Hippocampal formation (tissue), 2 donors: ENCODE measurements at places on chromosomes 6 and 20.

- DNase-seq: no peak
Observed at GRCh38 chr6:45787384-45787783, 228.3 kb downstream of the CLIC5 start.

DNA sequence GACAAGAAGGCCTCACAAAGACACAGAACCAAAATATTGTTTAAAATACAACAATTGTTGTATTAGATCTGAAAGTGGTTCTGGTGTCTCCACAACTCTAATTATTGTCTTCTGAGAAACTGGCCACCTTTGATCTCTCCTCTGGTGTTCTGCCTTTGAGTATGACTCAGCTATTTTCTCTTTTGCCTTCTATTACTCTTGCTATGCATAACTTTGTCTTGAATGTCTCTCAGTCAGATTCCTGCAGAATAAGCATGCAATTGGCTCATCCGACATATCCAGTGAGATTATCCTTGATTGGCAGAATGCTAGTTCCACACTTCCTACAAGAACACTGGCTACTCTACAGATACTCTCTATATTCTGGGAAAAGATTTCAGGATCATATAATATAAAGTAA is 14.3 kb upstream of the EPM2A start:
- DNase-seq: no peak

DNA sequence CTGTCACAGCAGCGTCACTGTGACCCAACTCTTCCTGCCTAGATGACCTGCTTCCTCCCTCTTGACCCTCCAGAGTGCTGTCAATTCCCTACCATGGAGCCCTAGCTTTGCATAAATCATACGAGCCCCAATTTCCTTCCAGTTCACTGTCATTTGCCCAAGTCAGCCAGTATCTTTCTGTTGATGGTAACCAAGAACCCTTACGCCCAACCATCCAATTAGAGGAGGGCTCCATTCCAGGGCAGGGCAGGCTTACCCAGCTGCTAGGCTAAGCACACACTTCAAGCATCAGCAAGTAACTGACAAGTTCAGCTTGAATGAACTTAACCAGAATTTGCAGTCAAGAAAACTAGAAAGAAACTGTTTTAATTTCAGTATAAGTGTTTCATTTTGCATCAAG is 25.7 kb downstream of the WFDC3 start:
- DNase-seq: no peak

DNA sequence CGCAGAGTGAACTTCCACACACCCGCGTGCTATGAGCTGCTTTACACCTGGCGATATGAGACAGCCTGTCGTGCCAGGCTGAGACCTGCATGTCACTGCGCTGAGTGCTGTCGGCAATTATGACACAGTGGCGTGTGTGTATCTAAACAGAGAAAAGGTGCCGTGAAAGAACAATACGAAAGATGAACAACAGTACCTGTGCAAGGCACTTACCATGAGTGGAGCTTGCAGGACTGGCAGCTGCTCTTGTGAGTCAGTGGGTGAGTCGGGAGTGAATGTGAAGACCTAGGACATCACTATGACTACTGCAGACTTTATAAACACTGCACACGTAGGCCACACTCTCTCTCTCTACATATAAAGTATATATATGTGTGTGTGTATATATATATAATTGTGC is 68.5 kb upstream of the DUSP22 start:
- DNase-seq: no peak
